ENCODE measurements at places on chromosomes 4 and X.

DNA sequence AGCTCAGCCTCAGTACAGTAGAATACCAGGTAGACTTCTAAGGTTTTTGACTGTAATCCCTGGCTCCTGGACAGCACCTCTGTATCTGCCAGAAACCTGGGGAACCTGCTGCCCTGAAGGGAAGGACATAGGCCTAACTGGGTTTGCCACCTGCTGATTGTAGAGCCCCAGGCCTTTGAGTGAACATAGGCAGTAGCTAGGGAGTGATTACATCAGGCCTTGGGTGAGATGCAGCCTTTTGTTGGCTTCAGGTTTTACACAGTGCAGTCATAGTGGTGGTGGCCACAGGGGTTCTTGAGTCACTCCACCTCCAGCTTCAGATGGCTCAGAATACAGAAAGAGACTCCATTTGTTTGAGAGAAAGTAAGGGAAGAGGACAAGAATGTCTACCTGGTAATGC is 19.3 kb downstream of the IQCM start:
- no peak for DNase-seq

DNA sequence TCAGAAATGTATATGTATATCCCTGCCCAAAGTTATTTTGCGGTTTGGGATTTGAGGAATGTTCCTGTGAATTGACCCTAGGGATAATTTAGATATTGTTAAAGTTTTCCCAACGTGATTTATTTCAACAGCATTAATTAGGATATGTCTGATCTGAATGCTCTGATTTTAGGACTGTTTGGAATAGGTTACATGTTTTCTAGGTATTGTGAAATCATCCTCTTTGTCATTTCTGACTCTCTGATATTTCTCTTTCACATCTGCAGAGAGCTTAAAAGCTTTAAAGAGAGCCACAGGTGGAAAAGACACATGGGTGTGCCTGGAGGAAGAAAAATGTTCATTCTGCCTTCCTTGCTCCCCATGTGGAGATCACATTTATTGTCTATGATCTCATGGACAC is 5.1 kb downstream of the GPR101 start:
- no peak for DNase-seq

- no peak for DNase-seq
Observed at GRCh38 chr4:93761286-93761685, 67.3 kb upstream of the ATOH1 start.

GRCh38 chrX:37781814-37782213 is 2.0 kb downstream of the CYBB start:
- no peak for DNase-seq

DNA sequence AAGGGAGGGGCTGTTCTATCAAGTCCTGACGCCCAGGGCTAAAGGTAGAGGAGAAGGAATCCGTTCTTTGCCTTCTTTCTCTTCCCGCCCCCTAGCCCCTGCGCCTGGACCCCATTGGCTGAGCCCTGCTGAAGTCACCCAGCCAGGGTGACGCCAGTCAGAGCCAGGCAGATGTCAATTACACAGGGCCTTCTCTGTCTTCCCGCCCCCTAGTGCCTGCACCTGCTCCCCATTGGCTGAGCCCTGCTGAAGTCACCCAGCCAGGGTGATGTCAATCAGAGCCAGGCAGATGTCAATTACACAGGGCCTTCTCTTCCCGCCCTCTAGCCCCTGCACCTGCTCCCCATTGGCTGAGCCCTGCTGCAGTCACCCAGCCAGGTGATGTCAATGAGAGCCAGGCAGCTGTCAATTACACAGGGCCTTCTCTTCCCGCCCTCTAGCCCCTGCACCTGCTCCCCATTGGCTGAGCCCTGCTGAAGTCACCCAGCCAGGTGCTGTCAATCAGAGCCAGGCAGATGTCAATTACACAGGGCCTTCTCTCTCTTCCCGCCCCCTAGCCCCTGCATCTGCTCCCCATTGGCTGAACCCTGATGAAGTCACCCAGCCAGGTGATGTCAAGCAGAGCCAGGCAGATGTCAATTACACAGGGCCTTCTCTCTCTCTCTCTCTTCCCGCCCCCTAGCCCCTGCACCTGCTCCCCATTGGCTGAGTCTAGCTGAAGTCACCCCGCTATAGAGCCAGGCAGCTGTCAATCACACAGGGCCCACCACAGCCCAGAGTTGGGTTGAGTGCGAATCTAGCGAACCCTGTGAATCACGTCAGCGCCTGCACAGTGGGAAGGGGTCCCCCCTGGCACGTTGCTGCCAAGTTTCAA is 46.4 kb downstream of the ASMT start:
- DNase-seq: no peak

DNA sequence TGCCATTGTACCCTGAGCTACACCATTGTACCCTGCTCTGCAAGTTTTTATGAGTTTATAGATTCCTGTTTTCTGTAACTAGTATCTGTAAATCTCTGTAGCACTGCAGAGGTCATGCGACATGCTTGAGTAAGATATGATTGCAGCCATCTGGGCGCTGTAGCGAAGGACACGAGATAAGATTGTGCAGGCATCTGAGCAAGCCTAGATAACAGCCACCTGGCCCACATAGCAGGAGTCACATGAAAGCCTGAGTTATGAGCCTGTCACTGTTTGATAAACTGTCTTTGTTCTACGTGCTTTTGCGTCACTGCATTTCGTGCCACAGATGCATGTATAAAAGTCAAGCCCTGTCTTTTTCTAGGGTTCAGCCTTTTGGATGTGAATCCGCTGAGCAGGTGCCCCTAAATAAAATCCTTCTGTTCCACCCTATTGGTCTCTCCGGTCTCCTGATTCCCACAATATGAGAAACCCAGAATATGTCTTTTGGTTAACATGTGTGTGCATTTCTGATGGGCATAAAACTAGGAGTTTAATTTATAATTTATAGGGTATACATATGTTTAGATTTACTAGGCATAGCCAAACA is 327.6 kb upstream of the MAOA start:
- no peak for DNase-seq

DNA sequence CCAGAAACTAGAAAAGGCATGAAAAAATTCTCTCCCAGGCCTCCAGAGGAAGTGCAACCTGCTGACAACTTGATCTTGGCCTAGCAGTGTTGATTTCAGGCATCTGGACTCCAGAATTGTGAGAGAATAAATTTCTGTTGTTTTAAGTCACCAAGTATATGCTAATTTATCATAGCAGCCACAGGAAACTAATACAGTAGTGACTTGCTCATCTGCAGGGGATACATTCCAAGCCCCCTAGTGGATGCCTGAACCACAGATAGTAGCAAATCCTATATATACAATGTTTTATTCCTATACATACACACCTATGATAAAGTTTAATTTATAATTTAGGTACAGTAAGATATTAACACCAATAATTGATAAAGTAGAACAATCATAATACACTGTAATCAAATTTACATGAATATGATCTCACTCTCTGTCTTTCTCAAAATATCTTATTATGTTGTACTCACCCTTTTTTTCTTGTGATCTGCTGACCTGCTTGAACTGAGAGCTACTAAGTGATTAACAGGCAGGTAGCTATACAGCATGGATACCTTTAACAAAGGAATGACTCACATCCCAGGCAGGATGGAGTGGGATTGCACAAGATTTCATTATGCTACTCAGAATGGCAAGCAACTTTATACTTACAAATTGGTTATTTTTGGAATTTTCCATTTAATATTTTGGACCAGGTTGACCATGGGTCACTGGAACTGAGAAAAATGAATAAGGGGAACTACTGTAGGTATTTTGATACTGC is 501.1 kb downstream of the KCNIP4 start:
- no peak for DNase-seq

- DNase-seq: no peak
Observed at GRCh38 chr4:699816-700580, 5.6 kb upstream of the PCGF3 start.

DNA sequence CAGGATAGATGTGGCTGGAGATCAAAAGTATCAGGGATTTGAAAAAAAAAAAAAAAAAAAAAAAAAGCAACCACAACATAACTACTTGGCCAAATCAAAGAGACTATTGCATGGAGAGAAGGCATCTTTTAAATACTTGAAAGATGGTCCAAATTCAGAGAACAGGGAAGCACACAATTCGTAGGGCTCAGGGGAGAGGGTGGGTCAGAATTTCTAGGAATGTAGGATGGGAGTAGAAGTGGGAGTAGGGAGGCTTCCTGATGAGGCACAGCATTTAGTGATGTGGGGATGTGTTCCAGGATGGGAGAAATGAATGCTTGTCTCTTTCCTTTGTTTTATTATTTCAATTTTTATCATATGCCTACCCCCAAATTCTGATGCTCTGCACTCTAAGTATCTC is 36.3 kb downstream of the RTL3 start:
- no peak for DNase-seq

DNA sequence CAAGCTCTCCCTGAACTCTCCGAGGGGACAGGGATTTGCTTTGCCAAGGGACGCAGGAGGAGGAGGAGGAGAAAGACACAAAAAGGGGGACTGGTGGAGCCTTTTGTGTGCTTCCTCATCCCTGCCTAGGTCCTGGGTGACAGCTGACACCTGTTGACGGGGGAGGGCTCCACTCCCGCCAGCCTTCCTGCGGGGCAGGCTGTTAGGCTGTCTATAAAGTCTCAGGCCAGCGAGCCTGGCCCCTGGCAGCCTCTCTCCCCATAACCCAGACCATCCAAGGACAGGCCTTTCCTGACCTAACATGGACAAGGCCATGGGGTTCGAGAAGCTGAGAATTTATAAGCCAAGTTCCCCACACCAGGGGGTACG is 832 bp upstream of the EVC2 start:
- DNase-seq: no peak

DNA sequence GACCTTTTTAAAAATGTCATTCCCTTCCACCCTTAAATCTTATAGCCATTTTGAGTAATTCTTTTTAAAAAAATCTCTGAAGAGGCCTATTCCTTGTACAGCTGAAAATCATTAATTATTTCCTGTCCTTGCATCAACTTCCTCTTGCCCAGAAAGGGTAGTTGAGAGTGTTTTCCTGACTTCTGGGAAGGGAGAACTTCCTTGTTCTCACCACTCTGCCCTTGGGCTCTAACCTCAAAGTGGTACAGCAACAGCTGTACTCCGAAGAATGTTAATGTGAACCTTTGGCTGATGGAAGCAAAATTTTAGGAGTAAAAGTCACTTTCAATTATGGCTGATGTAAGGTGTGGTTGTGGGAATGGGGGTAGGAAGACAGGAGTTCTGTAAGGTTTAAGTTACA is 15.1 kb upstream of the FABP2 start:
- no peak for DNase-seq

DNA sequence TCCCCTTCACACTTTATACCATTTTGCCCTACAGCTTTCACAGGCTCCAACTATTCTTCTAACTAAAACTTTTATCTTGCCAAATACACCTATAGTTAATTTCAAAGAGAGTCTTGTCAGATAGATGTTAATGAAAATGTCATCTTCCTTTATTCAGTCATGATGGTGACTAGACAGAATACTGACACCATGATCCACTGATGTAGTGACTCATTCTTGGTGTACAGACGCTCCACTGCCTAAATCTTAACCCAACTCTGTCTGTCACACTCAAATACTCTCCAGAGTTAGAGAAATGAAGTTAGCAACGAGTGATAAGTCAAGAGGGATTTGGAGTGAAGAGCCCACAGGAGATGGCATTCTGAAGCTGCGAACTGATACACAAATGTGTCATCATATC is 32.1 kb upstream of the HDAC8 start:
- no peak for DNase-seq

GRCh38 chrX:31747411-31747810 is 675.6 kb upstream of the FTHL17 start:
- no peak for DNase-seq

DNA sequence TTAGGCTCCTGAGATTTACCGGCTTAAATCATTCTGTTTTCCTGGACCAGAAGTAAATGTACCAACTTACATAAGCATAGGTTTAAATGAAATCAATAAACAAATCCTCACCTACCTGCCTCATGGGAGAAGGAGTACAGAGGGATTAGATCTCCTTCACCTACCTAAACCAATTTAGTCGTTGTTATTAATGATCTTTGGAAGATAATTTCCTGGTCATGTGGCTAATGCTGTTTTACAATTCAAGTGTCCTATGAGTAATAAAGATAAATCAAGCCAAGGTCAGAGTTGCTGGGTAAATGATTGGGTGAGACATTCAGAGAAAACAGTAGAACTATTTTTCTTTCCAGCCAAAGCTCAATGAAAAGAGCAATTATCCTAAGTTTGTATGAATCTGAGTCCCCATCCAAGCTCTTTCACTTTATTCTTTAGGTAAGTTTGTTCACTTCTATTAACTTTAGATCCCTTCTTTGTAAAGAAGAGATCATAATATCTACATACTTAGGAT is 423.0 kb upstream of the FAM241A start:
- no peak for DNase-seq

DNA sequence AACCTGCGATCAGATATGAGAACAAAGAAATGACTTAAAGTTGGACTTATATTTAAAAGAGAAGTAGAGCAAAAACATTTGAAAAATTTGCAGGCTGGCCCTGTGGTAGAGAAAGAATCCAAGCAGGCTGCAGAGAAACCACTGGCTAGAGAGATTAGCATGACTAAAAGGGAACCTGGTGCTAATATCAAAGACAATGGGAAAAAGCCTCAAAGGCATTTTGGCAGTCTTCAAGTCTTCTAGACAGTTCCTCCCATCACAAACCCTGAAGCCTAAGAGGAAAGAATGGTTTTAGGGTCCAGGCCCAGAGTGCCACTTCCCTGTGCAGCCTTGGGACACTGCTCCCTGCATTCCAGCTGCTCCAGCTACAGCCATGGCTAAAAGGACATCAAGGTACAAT is 33.4 kb downstream of the KCTD8 start:
- no peak for DNase-seq

- no peak for DNase-seq
Observed at GRCh38 chr4:8269535-8270417, at the start of gene HTRA3. Gene HTRA3, plus strand, starts transcription at chr4:8269754. Its CDS starts 215 bp downstream, at chr4:8269969.

- DNase-seq: no peak
Observed at GRCh38 chr4:186685767-186686183, 37.9 kb downstream of the FAT1 start.

DNA sequence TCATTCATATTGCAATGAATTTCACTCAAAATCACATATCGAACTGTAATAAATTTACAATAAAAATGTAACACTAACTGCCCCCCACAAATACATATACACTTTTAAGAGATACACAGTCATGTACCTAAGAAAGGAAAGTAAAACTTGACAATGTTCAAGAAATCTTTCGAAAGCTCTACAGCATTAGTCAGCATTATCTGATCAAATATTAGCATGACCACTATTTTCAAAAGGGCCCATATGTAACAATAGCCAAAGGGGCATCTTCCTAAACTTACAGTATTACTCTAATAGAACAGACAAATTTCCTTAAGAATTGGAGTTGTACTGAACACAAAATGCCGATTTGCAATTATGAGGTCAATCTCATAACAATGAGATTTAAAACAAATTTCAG is 51.8 kb downstream of the STX18 start:
- DNase-seq: no peak
